Activated CD4-positive, alpha-beta T cell treated with anti-CD3 and anti-CD28 coated beads, Interleukin-2, amount 50 U/mL, for 4 hours (primary cell): ENCODE measurements at places on chromosomes 5 and 9.

DNA sequence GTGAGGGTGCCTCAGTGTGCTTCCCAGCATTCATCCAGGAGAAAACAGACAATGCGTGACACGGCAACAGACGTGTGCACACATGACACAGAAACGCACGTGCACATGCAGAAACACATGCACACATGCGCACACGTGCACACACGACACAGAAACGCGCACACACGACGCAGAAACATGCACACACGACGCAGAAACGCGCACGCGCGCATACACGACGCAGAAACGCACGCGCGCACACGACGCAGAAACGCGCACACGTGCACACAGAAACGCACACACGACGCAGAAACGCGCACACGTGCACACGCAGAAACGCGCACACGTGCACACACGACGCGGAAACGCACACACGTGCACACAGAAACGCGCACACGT lies 16.5 kb downstream of the TPPP start:
- DNase-seq: no peak

GRCh38 chr9:12640866-12641636 lies 52.1 kb upstream of the TYRP1 start:
- no peak for DNase-seq

- DNase-seq: no peak
These were observed 239.0 kb downstream of the ISL1 start for GRCh38 chr5:51622161-51622790.

- DNase-seq: no peak
These were observed 54.6 kb downstream of the FYB1 start for GRCh38 chr5:39164529-39165402.

GRCh38 chr9:127138444-127138843 lies 16.0 kb upstream of the ANGPTL2 start:
- no peak for DNase-seq

DNA sequence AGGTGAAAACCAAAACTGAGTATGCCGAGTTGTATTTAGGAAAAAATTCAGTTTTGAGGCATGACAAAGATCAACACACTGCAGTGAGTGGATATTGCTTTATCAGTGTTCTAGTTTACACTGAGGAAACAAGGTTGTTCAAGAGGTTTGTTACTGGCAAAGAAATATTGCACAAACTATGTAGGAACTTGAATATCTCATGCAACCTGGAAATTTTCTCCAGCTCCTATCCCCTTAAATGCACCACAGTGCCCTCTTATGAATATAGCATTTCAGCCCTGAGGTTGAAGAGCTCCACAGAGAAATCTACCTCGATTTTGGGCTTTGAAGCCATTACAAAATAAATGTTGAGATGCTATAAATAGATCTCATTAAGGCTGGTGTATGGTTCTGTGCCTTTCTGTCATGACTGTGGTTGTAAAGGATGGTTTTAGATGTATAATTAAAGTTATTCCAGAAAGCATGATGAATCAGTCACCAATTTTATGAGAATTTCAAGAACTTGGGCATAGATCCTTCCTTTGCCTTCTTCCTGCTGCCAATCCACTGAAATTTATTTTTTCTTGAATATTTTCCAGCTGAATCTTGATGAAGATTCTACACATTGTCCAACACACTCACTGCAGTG lies 159.3 kb downstream of the SPATA31D1 start:
- DNase-seq: no peak

DNA sequence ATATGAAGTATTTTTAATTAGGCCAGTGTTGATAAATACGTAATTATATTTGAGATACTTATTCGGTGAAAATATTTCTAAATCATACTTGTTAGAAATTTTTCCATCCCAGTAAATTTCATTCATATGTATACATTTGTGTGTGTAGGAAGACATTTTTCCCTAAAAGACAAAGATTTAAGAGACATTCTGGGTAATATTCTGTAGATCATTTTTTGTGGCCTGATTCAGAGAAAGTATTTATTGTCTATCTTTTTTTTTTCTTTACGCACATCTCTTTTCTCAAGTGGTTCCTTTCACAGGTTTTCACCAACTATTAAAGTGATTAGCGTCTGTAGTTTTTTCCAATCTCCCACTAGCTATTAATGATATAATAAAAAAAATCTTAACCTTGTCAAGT lies 224.1 kb downstream of the MEF2C start:
- no peak for DNase-seq

- no peak for DNase-seq
These were observed 45.4 kb downstream of the RAB14 start for GRCh38 chr9:121156263-121156731.

- DNase-seq: no peak
These were observed 150.5 kb upstream of the TLX3 start for GRCh38 chr5:171158581-171158980.

DNA sequence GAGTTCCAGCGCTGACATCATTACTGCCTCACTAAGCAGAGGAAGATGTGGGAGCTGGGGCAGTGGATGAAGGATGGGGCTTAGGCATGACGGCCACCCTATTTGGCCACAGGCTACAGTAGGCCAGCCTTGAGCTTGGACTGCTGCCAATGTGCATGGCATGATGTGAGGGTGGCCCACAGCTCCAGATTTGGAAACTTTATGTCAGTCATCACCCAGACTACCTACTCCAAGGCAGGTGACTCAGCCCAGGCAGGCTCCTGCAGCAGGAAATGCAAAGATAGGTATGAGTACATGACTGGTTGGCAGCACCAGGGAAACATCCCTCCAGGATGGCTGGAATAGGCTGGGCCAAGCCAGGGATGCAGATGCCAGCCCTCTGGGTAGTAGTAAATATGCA lies 303.6 kb downstream of the SPOCK1 start:
- no peak for DNase-seq

DNA sequence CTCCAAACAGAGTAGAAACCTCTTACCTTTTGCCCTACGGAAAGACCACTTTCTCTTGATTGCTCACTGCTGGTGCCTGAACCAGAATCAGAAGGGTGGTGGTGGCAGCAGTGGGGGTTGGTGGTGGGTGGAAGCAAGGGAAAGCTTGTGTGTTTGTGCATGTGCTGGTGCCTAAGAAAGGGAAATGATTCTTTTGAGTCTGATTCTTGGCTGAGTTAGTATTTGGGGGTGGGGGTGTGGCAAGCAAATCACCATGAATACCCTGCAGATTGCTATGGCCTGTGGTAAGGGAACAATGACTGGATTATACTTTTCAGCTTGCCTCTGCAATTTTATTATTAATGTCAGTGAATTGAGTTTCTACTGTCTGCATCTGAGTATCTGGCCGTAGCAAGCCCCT lies 106.6 kb downstream of the ARHGAP26 start:
- DNase-seq: no peak

DNA sequence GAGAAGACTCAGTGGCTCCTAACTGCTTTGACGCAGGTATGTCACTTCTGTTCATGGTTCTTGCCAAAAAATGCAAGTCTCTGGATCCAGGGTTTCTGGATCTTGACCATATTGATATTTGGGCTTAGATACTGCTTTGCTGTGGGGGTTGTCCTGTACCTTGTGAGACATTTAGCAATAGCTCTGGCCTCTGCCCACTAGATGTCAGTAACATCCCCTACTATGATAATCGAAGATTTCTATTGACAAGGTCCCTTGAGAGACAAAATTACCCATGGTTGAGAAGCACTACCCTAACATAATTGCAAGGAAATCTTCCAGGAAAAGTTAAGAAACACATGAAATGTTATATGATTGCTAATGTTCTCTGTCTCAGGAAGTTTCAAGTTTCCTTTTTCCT lies 285.4 kb downstream of the TMEM232 start:
- no peak for DNase-seq

DNA sequence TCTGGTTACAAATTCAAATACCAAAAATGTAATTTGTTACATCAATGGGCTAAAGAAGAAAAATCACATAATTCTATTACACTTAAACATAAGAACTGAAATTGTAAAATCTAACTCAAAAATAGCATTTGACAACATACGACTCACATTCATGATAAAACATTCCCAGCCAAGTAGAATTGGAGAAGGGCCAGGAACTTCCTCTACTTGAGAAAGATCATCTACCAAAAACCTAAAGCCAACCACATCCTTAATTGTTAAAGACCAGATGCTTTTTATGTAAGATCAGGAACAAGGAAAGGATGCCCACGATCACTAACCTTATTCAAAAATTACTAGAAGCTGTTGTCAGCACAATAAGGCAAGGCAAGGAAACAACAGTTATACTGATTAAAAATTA lies 1819.8 kb upstream of the C9orf72 start:
- DNase-seq: no peak

- no peak for DNase-seq
These were observed 1.5 kb upstream of the ZFR start for GRCh38 chr5:32445831-32446614.

- peak; percentile 21 for DNase-seq
These were observed 58.7 kb downstream of the NXNL2 start for GRCh38 chr9:88593537-88594185.

DNA sequence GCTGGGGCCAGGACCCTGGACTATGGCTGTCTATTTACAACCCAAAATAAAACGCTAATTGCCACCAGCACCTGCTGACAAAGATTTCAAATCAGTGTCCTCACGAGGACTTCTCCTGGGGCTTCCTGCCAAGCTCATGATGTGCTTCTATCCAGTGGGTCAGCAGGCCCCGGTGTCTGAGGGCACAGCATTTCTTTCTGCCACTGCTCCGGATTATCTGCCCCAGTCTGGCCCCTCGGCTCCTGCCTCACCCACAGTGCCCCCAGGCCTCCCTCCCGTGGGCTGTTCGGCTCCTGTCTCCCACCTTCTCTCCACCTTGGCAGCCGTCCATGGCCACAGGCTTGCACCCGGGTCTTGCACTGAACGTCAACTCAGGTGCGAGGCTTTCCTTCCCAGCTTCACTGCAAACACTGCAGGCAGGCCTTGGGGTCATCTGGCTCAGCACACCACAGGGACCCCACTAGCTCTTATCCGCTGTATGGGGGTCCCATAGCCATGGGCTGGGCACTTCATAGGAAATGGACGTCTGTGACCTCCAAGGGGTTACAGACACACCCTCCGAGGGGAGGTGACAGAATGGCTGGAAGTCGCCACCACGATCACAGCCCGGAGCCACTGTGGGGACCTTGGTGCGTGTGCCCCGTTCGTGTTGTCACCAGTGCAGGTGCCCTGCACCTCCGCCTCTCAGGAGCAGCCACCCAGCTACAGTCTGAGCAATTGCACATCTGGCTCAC lies 43.8 kb upstream of the FCN1 start:
- no peak for DNase-seq

DNA sequence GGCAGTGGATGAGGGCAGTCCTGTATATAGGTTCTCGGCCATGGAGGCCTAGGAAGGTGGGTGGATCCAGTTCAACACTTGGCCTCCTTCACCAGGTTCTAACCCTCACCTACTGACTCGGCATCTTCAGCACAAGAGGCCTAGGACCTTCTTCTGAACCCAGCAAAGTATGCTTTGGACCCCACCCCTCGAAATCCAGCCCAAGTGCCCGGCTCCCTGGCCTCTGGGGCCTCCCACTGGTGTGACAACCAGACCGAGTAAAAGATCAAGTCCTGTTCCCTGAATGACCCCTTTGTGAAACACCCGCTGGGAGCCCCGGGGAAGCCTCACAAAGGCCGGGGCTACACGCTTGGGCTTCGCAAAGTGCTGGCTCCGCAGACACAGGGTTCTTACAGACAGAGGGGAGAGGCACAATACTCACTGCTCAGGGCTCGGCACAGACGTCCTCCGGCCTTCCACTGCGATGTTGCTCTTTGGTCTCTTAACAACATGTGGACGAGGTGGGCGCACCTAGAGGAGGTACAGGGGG lies 47.0 kb downstream of the CRB2 start:
- DNase-seq: no peak

DNA sequence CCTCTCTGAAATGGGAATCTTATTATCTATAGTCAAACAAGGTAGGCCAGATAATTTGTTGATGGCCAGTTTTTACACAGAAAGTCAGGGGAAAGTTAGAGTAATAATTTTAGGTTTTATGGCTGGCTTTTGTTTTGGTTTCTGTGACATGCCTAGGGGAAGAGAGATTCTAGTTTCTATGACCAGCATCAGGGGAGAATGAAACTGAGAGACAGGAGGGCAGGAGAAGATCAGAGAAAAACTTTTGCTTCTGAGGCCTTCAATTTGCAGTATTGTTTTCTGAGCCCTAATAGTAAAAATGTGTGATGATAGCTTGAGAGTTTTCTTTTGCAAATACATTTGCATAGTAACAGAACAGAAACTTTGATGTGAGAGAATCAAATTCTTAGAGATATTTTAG lies 564.3 kb downstream of the ZNF608 start:
- no peak for DNase-seq

DNA sequence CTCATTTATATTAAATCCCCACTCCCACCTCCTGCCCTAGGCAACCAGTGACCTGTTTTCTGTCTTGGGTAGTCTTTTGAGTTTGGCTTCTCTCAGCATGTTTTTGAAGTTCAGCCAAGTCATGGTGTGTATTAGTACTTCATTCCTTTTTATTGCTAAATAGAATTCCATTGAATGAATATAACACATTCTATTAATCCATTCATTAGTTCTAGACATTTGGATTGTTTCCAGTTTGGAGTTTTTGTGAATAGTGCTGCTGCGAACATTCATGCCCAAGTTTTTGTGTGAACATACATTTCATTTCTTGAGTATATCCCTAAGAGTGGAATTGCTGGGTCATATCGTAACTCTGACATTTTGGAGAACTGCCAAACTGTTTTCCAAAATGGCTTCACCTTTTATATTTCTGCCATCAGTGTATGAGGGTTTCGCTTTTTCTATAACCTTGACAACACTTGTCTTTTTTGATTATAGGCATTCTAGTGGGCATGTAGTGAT lies 2.7 kb downstream of the ZNF346 start:
- no peak for DNase-seq

- no peak for DNase-seq
These were observed 65.5 kb downstream of the INSYN2B start for GRCh38 chr5:169914766-169915165.

DNA sequence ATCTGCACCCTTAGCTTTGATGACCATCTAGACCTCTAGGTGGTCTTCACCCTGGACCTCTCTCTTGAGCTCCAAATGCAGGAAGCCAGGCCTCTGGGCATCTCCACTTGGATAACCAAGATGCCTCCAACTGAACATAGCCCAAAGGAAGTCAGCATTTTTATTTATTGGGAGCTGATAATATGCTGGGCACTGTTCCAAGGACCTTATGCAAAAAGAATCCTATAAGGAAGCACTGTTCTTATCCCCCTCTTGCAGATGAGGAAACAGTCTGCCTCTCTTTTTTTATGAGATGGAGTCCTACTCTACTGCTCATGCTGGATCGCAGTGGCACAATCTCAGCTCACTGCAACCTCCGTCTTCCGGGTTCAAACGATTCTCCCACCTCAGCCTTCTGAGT lies 219.9 kb downstream of the CDK5RAP2 start:
- DNase-seq: no peak

- DNase-seq: no peak
These were observed 1.6 kb downstream of the GM2A start for GRCh38 chr5:151254556-151254955.

GRCh38 chr5:51373880-51374523 lies 9.2 kb upstream of the ISL1 start:
- no peak for DNase-seq
